ENCODE measurements at places on chromosomes 16 and 17. TPM values are rescaled to one million over a fixed set of nuclear protein-coding genes. Genes with fewer than 3 reads are reported as not detected.

C17orf78 gene
- total RNA-seq = not detected

- no peak for DNase-seq
These were observed 2.8 kb upstream of the RPS15A start for GRCh38 chr16:18792836-18793433.

DNA sequence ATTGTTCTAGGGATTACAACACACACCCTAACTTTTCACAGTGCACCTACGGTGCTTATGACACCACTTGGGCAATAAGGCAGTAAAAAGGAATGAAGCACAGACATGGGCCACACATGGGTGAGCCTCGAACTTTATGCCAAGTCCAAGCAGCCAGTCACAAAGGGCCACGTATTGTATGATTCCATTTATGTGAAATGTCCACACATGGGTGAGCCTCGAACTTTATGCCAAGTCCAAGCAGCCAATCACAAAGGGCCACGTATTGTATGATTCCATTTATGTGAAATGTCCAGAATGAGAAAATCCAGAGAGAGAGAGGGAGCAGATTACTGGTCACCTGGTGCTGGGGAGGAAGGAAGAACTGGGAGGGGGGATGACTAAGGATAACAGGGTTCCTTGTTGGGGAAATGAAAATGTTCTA lies 22.2 kb downstream of the RMI2 start:
- no peak for DNase-seq

DNA sequence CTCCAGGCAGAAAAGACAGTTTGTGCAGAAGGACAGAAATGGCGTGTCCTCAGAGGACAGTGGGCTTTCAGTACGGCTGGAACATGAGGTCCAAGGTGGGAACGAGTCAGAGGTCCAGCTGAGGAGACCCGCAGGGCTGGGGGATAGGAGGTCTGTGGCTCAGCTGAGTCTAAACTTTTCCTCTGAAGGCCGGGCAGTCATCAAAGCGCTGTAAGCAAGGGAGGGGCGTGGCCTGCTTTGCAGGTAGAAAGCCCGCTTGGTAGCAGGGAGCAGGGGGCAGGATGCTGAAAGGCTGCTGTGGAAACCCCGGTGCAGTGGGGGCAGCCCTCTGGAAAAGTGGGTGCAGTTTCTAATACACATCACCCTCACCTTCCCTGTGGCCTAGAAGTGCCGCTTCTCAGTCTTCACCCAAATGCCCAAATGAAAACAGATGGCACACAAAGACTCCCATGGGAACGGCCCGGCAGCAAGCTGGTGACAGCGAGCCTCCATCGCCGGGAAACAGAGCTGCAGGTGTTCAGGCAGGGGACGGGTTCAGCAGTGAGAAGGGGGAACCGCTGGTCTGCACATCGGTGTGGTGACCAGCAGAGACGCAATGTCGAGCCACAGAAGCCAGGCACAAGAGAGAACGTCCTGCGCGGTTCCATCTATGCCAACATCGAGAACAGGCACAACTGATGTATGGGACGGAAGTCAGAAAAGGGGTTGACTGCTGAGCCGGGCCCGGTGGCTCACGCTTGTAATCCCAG lies 12.2 kb upstream of the OSGIN1 start:
- DNase-seq = no peak

- DNase-seq = no peak
These were observed 14.1 kb downstream of the ARHGEF15 start for GRCh38 chr17:8324132-8324531.

Measured in H1 (cell line).